ENCODE measurements at places on chromosomes 1 and 21. TPM values are rescaled to one million over a fixed set of nuclear protein-coding genes. Genes with fewer than 3 reads are reported as not detected.

The PWP2 gene
- 1.9 TPM for total RNA-seq

The CHODL gene
- not detected for total RNA-seq

The CFAP126 gene
- total RNA-seq: 0.15 TPM

The FGGY gene
- 3.6 TPM for total RNA-seq

The YARS1 gene
- 64.2 TPM for total RNA-seq

The DPH2 gene
- 43.7 TPM for total RNA-seq

The LCE1E gene
- total RNA-seq: not detected

The RNU1-3 gene
- not detected for total RNA-seq

The OLIG2 gene
- not detected for total RNA-seq

Data from A549 treated with CORT108297 at 1 μM for 4 hours (cell line).